ENCODE measurements at places on chromosomes 3 and 15. TPM values are rescaled to one million over a fixed set of nuclear protein-coding genes. Genes with fewer than 3 reads are reported as not detected.

Gene BFSP2
- total RNA-seq = not detected

Gene CEP19
- total RNA-seq = 1.4 TPM

Gene LMAN1L
- not detected for total RNA-seq

Gene GPR176
- total RNA-seq = 8.2 TPM

Gene KBTBD13
- total RNA-seq = not detected

Gene WDR93
- not detected for total RNA-seq

Gene GMNC
- not detected for total RNA-seq

Gene NCBP2
- total RNA-seq = 91.9 TPM

Gene SLC9C1
- 0.21 TPM for total RNA-seq

Gene GOLGA6L4
- total RNA-seq = 0.34 TPM

Gene GABRR3
- total RNA-seq = not detected

Gene APH1B
- 4.1 TPM for total RNA-seq

Gene SLCO2A1
- under 0.01 TPM for total RNA-seq

Gene GCSAM
- total RNA-seq = under 0.01 TPM

Gene PLA2G4F
- 6.5 TPM for total RNA-seq

Gene PLIN1
- total RNA-seq = 0.34 TPM

Gene CLRN1
- total RNA-seq = not detected

Gene CYP1A2
- not detected for total RNA-seq

Gene GP5
- under 0.01 TPM for total RNA-seq

Gene PRSS50
- not detected for total RNA-seq

Gene TEX9
- total RNA-seq = 2.4 TPM

Gene IVD
- total RNA-seq = 21.5 TPM

Gene SECISBP2L
- 20.4 TPM for total RNA-seq

Gene THAP10
- total RNA-seq = 3.3 TPM

Gene DLEC1
- total RNA-seq = under 0.01 TPM

Gene MELTF
- 24.5 TPM for total RNA-seq

Gene CEMIP
- total RNA-seq = 1.0 TPM

Gene HMCES
- 35.9 TPM for total RNA-seq

Gene POPDC2
- 0.34 TPM for total RNA-seq
